Lung (tissue), 17 donors: ENCODE measurements at places on chromosomes 6 and 20. TPM values are rescaled to one million over a fixed set of nuclear protein-coding genes. Genes with fewer than 3 reads are reported as not detected.

- no peak for DNase-seq
These were observed 1.8 kb downstream of the SCP2D1 start for GRCh38 chr20:18815194-18815942.

- no peak for DNase-seq
These were observed 189.0 kb upstream of the CDYL start for GRCh38 chr6:4587171-4587570.

- no peak for DNase-seq
These were observed 655.0 kb upstream of the HS3ST5 start for GRCh38 chr6:114997813-114998292.

Gene HLA-DPA1
- 96.2 TPM for total RNA-seq

DNA sequence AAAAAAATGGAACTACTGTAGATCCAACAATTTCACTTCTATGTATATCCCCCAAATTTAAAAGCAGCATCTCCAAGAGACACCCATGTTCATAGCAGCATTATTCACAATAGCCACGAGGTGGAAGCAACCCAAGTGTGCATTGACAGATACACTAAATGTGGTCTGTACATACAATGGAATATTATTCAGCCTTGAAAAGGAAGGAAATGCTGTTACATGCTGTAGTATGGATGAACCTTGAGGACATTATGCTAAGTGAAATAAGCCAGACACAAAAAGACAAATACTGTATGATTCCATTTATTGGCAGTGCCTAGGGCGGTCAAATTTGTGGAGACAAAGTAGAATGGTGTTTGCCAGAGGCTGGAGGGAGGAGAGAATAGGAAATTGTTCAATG is 34.2 kb downstream of the CAP2 start:
- DNase-seq = no peak

DNA sequence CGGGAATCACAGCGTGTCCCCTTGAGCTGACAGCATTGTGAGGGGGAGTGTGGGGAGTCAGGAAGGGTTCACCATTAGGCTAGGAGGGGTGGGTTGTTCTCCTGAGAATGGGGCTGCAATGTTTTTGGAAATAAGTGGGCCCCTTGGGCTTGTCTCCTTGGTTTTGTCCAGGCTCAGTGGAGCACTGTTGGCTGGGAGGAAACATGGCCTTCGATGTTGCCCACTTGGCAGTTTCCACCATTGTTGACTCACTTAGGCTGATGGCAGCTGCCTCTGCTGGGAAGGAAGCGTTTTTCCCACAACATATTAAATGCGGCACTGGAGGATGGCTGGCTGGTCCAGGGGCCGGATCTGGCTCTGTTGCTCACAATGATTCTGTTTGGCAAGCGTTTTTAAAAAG is 512.1 kb downstream of the QKI start:
- DNase-seq = no peak

DNA sequence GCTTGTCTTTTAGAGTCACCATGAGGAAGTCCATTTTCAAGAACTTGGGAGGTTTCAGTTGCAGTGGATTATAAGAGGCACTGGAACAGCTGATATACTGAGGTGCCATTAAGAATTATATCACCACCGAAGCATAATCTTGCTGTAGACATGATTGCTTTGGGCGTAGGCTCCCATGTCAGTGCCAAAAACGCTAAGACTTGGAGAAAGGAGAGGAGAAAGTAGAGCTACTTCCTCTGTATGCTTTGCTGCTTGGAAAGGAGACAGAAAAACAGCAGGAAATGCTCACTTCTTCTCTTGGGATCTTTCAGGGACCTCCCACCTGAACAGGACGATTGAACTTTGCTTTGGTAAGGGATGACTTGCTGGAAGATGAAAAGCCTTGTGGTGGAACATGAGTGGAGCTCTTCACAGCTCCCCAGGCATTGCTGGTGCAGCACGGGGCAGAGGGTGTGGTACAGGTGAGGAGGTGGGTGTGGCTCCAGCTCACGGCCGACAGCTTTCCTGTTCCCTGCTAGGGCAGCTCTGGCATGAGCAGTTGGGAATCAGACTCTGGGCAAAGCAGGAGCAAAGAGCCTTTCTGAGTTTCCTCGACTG is 190.4 kb upstream of the JAG1 start:
- DNase-seq = peak; percentile 30

Gene NRM
- 5.1 TPM for total RNA-seq
